ENCODE measurements at places on chromosomes 1 and 21.

- DNase-seq: no peak
Measured at GRCh38 chr1:159856576-159856975, 5.9 kb downstream of the VSIG8 start.

DNA sequence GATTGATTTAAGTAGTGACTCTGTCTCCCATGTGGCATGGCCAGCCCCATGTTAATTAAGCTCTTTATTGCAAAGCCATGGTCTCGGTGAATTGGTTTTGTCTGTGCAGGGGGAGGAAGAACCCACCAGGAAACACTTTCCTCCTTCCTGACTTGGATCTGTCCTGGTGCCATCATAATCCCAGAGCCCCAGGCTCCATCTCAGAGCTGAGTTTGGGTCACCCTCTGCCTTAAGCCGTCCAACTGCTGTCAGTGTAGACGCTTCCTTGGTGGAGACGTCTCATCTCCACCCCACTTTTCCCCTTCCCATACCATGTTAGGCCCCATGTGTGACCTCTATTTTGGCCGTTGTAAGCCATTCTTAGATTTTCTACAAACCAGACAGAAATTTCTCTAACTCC is 36.0 kb upstream of the COL6A2 start:
- no peak for DNase-seq

- DNase-seq: no peak
Measured at GRCh38 chr1:70168283-70168682, 37.1 kb downstream of the LRRC40 start.

GRCh38 chr1:36752891-36753361 is 270.2 kb upstream of the CSF3R start:
- no peak for DNase-seq

DNA sequence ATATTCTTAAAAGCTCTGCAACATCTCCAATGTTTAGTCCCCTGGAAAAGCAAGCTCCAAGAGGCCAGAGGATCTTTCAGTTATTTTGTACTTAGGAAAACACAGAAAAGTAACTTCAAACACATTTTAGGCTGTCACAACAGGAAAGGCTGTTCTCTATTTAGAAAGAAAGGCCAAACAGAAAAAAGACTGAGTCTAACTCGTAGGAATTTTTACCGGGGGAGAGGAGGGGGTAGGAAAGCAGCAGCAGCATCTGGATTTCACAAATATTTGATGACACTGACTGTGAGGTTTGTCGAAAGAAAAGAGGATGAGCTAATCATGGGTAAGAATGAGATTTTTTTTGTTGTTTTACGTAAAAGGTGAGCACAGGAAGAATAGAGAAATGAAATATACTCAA is 107.1 kb downstream of the EIF4G3 start:
- no peak for DNase-seq

GRCh38 chr1:3657096-3657475 is 4.8 kb downstream of the TP73 start:
- no peak for DNase-seq

- DNase-seq: no peak
Measured at GRCh38 chr1:189706594-189706993, 771.1 kb downstream of the BRINP3 start.

GRCh38 chr1:99133756-99134500 is 129.3 kb upstream of the PLPPR5 start:
- DNase-seq: no peak

DNA sequence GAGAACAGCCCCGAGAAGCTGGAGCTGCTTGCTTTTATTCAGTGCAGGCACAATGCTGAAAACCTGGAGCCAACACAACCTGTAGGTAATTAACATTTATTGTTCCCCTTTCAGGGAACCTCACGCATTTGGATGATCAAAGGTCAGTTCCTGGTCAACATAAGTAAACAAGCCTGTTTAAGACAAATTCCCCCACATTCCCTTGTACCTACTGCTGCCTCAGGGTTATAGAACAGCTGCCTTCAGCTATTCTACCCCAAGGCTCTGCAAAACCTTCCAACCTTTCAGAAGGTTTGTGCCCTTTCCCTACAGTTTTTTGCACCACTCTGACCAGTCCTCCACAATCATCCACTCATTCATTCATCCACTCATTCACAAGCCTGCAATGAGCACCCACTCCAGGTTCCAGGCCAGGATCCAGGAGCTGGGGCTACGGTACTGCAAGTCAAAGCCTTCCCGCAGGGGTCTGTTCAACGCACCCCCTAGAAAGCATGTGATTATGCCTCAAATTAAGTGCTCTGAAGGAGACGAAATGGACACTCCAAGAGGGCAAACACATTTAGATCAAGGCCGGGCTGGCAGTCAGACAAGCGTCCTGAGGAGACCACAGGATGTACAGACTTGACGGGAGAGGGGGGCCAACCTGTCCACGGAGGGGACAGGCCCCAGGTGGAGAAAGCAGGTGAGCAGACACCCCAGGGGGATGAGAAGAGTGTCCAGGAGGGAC is 683.9 kb downstream of the MATN1 start:
- DNase-seq: no peak

GRCh38 chr21:33101300-33101911 is 31.5 kb downstream of the OLIG1 start:
- no peak for DNase-seq

GRCh38 chr21:36428761-36429432 is 43.7 kb downstream of the CHAF1B start:
- DNase-seq: no peak

GRCh38 chr1:192610112-192610889 is 25.6 kb upstream of the RGS13 start:
- no peak for DNase-seq

GRCh38 chr1:40362699-40363098 is 10.8 kb upstream of the SMAP2 start:
- DNase-seq: no peak

- no peak for DNase-seq
Measured at GRCh38 chr1:67019600-67020136, 34.3 kb downstream of the SLC35D1 start.

- no peak for DNase-seq
Measured at GRCh38 chr1:8419861-8420260, 101.9 kb downstream of the SLC45A1 start.

DNA sequence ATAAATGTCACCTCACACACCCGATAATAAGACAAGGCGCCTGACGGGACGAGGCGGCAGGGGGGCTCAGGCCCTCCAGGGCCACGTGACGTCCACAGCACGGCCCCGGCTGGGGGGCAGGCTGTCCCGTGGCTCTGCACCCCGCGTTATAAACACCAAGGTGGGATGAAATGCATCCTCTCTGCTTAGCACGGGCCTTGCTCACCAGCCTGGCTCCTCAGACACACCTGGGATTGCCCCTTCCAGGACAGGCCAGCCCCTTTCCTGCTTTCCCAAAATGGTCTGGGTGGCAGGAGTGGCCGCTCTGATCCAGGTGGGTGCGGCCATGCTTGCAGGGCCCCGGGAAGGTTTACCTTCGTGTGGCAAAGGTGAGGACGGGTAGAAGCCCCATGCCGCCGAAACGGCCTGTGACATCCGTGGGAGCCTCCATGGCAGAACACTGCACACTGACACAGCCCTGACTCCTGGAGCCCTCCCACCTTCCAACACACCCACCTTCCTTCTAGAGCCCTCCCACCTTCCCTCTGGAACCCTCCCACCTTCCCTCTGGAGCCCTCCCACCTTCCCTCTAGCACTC is 35.9 kb downstream of the SLC19A1 start:
- no peak for DNase-seq

DNA sequence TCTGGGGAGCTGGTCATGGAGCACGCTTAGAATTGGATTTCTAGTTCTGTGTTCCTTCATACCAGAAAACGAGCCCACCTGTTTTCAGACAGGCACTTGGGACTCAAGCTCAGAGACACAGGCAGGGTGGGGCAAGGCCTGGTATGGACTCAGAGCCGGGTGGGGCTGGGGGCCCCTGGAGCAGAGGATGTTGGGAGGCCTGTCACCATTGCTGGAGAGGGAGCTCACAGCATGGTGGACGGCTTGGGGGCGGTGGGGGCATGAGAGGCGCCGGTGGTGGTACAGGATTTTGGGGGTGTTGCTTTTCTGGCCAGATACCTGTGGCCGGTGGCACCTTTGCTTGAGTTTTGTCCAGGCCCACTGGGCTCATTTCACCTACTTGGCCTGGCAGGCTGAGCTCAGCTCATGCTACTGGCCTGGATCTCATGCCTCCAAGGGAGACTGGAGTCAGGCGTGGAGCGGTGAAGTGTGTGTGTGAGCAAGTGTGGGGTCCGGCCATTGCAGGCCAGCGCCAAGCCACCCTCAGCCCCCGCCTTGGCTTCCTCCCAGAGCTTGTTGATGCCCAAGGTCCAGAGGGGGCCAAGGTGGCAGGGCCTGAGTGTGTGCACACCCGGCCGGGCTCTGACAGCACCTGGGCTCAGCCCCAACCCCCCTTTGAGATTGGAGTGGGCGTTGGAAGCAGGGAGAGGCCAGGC is 8.7 kb downstream of the SLX9 start:
- no peak for DNase-seq

- no peak for DNase-seq
Measured at GRCh38 chr1:33342041-33342723, 21.3 kb upstream of the A3GALT2 start.

GRCh38 chr1:27538793-27539192 is 48.8 kb upstream of the WASF2 start:
- DNase-seq: no peak

DNA sequence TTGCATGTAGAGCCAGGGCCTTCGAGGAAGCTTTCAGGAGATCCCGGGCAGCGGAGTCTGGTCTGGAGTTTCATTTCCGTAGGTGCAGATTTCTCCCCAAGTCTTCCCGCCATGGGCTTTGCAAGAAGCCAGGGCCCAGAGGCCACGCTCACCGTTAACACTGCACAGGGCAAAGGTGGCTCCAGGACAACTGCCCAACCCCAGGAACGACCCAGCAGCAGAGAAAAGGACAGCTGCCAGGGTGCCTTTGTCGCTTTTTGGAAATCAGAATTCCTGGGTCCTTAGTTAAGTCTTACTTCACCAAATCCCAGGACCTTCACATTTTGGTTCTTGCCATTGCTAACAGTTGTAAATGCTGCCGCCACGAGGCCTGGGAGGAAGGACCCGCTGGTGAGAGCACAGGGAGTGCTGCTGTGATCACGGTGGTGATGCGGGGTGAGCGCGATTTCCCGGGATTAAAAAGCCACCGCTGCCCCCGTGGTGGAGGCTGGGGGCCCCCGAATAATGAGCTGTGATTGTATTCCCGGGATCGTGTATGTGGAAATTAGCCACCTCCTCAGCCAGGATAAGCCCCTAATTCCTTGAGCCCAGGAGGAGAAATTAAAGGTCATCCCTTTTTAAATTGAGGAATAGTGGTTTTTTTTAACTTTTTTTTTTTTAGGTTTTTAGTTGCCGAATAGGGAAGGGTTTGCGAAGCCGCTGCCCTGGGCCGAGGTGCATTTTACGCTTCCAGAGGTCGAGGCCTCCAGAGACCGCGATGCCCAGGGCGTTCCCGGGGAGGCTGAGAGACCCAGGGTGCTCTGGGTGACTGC is 8.2 kb downstream of the SIM2 start:
- no peak for DNase-seq

DNA sequence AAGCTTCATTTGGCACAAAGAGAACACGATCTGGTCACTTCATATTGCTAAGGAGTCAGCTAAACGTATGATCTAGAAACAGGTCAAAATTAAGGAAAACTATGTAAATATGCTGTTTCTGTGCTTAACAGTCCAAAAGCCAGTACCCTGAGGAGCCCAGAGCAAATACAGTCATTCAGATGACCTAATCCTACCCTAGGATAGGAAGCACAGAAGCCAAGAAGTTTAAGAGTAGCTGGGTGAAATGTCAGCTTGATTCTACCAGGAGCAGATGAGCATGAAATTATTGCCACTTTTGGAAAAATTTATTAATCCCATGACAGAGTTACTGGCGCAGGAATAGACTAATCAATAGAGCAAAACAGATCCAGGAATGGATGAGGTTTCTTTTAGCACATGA is 18.3 kb downstream of the SORT1 start:
- DNase-seq: no peak
